ENCODE measurements at places on chromosomes 4 and X.
A peak's percentile ranks its signal among the peaks of the same experiment; 100 is the strongest.

- no peak for DNase-seq
Measured at GRCh38 chr4:128600410-128600809, 209.1 kb upstream of the JADE1 start.

GRCh38 chr4:164009435-164009834 lies 514.9 kb downstream of the TMA16 start:
- DNase-seq = no peak

DNA sequence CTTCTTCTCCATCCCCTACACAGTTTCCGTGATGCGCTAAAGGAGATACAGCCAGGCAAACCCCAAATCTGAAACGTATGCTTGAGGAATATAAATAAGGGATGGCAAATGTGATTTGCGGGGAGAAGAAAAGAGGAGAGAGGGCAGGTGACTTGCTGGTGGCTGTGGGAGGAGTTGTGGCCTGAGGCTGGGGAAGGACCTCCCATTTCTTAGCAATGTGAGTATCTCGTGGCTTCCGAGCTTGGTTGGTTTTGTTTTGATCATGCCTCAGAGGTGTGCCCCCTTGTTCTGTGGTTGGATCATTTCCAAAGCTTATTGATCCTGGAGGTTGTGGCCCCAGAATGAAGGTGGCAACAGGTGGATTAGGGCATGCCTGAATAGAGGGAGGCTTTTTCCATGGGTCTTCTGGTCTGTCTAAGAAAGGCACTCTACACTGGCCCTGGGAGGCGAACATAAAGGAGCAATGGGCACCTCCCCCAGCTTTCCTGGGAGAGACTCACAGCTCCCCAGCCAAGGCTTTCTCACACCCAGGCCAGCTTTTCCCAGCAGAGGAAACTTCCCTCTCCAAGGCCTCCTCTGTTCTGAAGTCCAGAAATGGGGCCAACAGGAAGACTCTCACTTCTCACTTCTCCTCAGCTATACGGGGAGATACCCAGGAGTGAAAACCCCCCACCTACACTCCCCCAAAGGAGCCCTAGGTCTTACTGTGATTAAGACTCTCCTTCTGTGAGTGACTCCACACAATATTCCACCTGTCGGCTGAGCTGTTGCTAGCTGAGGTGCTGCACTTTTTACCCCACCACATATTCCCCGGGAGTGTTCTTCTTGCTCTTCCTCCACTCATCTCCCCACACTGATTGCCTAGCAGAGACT lies 40.0 kb downstream of the C4orf51 start:
- no peak for DNase-seq

DNA sequence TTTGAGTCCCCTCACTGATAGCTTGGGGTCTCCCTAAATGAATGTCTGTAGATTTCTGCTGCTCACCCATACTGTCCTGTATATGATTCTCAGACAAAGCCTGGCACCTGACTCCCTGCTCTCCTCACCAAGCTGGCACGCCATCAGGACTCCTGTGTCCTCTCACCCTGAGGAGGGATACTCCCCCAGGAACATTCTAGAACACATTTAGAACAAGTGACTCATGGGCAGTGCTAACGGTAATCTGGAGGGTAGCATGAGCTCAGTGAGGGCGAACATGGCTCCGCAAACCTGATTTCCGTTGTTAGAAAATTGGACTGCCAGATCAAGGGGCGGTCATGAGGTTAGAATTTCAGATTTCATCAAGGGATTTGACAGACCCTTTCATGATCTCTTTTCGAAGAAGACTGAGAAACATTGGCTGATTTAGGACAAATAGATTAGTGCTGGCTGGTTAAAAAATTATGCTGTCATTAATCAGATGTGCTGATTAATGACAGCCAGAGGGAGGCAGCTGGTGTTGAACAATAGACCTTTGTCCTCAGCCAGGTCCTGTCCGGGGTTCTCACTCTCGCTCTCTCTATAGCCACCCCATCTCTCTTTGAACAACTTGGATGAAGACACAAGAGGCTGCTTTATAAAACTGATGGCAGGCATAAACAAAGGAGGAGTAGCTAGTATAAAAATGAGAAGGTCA lies 244.3 kb downstream of the PTTG2 start:
- no peak for DNase-seq

GRCh38 chr4:85496126-85496849 lies 21.3 kb downstream of the ARHGAP24 start:
- peak; percentile 62 for DNase-seq

DNA sequence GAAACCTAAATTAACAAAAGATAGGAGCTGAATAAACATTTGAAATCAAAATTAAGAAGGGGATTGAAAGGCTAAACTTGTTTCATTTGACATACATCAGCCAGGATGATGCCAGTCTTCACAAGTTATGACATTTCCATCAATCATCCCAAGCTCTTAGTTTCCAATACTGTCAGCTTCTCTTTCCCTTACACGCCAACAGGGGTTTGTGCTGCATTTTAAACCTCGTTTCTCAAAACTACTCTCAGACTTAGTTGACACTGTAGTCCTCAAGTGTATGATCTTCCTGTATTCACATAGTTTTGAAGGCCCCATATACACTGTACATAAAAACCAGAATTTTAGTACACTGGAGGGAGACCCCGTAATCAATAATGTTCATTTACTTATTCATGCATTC lies 840 bp upstream of the P2RY10 start:
- no peak for DNase-seq

GRCh38 chrX:18210470-18210869 lies 10.2 kb downstream of the BEND2 start:
- DNase-seq = peak; percentile 2

GRCh38 chr4:42344309-42344708 lies 53.0 kb upstream of the SHISA3 start:
- no peak for DNase-seq

DNA sequence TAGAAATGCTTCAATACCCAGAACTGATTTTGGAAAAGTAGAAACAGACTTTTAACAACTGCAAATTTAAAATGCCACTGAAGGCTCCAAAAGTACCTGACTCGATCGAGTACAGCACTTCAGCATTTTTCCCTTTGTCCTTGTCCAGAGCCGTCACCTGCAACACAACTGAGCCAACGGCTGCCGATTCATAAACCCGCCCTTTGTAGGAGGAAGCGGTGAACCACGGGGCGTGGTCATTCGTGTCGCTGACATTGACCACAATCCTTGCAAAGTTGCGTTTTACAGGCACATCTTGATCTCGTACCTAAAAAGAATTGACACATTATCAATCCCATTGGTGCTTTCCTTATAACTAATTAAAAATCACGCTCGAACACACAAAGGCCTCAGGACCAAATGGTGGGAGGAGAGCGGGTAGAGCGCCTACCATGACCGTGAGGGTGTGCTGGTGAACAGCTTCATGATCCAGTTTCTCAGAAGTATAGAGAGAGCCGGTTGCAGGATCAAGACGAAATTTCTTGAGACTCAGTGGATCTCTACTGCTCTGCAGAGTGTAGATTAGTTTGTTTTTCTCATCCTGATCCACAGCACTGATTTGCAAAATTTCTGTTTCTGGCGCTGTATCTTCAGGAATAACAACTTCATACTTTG lies 72.8 kb upstream of the MTNR1A start:
- DNase-seq = no peak

GRCh38 chr4:6128221-6128850 lies 72.0 kb downstream of the JAKMIP1 start:
- DNase-seq = no peak

GRCh38 chr4:139861471-139861870 lies 195.9 kb downstream of the MGST2 start:
- DNase-seq = no peak

DNA sequence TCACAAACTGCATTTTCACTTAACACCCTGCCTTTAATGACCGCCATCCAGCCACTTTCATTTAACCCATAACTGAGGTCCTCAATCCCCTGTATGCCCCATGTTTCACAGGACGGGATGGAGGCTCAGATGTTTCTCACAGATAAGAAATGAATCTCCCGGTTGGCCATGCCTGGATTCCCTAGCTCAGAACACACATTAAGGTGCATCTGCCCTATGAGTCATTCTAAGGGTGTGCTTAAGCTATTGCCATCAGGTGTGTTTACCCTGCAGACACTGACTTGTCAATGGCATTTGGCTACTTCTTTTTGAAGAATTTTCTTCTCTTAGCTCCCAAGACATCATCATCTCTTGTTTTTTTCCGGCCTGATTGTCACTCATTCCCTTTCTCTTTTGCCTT lies 222.6 kb upstream of the SMIM31 start:
- no peak for DNase-seq

DNA sequence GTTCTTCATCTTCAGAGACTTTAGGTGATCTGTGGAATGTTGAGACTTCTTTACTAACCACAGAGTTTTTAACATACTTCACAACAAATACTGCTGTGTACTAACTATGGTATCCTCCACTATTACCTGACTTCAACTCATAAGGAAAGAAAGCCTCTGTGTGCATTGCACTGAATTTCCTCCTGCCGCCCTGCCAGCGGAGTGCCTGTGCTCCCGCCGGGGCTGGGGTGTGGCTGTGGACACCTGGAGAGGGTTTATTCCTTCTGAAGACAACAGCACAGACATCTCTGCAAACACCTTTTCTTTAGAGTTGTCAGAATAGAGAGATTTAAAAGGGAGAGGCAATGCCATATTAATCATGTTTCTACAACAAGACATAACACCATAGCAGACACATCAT lies 63.3 kb downstream of the FAT1 start:
- DNase-seq = no peak

DNA sequence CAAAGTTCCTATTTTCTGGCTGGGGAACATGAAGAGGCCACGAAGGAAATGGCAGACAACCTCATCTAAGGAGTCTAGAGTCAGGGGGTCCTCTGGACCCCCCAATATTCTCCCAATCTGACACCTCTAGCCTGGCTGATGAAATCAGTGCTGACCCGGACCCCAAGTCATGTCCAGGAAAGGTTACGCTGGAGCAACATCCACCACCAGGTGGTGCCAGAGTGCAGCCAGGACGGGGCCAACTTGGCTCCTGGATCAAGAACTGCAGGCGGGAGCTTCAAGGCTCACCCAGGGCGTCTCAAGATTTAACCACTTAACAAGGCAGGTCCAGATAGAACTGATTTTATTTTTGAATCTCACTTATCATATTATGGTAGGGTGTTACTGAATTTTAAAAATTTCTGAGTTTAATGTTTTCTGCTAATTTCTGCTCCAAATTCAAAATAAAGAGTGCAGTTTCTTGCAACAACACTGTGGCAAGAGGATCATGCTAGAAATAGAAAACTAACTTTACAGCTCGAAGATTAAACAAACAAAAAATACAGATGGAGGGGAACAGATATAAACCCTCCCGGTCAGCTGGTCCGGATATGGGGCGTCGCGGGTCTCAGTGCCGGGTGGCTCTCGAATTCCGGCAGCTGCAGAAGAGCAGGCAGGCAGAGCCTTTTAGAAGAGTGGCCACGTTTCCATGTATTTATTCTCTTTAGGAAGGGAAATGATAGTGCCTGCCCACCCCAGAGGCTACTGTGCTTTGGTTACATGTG lies 135.5 kb downstream of the AFAP1 start:
- peak; percentile 78 for DNase-seq

GRCh38 chr4:172780566-172781081 lies 388.0 kb upstream of the GALNT7 start:
- DNase-seq = no peak

Data from fibroblast of skin of back (primary cell).